H7 (cell line): ENCODE measurements at places on chromosomes 1 and 21. TPM values are rescaled to one million over a fixed set of nuclear protein-coding genes. Genes with fewer than 3 reads are reported as not detected.

Gene VASH2
- total RNA-seq = 50.9 and 74.6 TPM in 2 replicates

Gene GSTM1
- not detected in 2 replicates for total RNA-seq

Gene OVAAL
- total RNA-seq = not detected in 2 replicates

Gene ZFP69
- 4.8 and 9.2 TPM in 2 replicates for total RNA-seq

Gene OR2G6
- not detected in 2 replicates for total RNA-seq

Gene UMODL1
- 0.73 TPM in 1 of 2 replicates, not detected in the other for total RNA-seq

Gene SPRR1B
- total RNA-seq = not detected in 2 replicates

Gene KRTAP12-2
- not detected in 2 replicates for total RNA-seq

Gene TRIM63
- 0.07 and 0.11 TPM in 2 replicates for total RNA-seq

Gene BGLAP
- 1.4 and 2.7 TPM in 2 replicates for total RNA-seq

Gene CHIA
- total RNA-seq = not detected in 2 replicates

Gene GPA33
- 0.59 and 0.69 TPM in 2 replicates for total RNA-seq

Gene ELF3
- 3.6 and 6.9 TPM in 2 replicates for total RNA-seq

Gene EPHA2
- 43.3 and 63.5 TPM in 2 replicates for total RNA-seq

Gene CLEC20A
- total RNA-seq = not detected in 2 replicates
